ENCODE measurements at places on chromosomes 13 and 19. TPM values are rescaled to one million over a fixed set of nuclear protein-coding genes. Genes with fewer than 3 reads are reported as not detected.

The C13orf42 gene
- not detected for total RNA-seq

The RFPL4A gene
- not detected for total RNA-seq

The GAS6 gene
- 0.46 TPM for total RNA-seq

The ALKBH6 gene
- total RNA-seq: 46.8 TPM

The PGLYRP2 gene
- total RNA-seq: 0.21 TPM

The CD22 gene
- 39.1 TPM for total RNA-seq

The NCLN gene
- 38.7 TPM for total RNA-seq

The FREM2 gene
- 0.02 TPM for total RNA-seq

The SKA3 gene
- total RNA-seq: 34.6 TPM

The GIPR gene
- 5.9 TPM for total RNA-seq

The BIVM gene
- total RNA-seq: 22.8 TPM

The EBI3 gene
- 29.9 TPM for total RNA-seq

The STAP2 gene
- total RNA-seq: 10.0 TPM

The ADGRE3 gene
- not detected for total RNA-seq

The KIR3DL2 gene
- 4.4 TPM for total RNA-seq

The SELENOV gene
- total RNA-seq: not detected

The C3 gene
- 2.5 TPM for total RNA-seq

The SIGLEC10 gene
- total RNA-seq: 1.4 TPM

Data from activated T-cell treated with anti-CD3 and anti-CD28 coated beads, Interleukin-2, amount 50 U/mL, for 72 hours (primary cell).